ENCODE measurements at places on chromosomes 11 and 22.

- peak; percentile 85 for DNase-seq
Observed at GRCh38 chr11:69915501-69916250, 96.5 kb upstream of the FGF3 start.

GRCh38 chr11:130431331-130431773 is 2.9 kb upstream of the ADAMTS8 start:
- DNase-seq: peak; percentile 79

DNA sequence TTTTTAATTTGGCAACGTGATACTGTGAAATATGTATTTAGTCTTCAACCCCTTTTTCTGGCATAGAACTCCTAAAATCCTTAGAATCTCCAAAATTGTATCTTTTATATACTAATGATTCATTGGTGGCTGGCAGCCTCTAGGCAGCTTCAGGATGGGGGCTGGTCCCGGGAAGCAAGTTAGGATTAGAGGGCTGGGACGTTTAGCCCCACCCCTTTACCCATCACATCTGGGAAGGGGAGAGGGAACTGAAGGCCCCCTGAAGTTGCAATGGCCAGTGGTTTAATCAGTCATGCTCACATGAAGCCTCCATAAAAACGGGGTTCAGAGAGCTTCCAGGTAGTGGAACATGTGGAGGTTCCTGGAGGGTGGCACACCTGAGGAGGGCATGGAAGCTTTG is 7.1 kb downstream of the IL17RA start:
- DNase-seq: no peak

DNA sequence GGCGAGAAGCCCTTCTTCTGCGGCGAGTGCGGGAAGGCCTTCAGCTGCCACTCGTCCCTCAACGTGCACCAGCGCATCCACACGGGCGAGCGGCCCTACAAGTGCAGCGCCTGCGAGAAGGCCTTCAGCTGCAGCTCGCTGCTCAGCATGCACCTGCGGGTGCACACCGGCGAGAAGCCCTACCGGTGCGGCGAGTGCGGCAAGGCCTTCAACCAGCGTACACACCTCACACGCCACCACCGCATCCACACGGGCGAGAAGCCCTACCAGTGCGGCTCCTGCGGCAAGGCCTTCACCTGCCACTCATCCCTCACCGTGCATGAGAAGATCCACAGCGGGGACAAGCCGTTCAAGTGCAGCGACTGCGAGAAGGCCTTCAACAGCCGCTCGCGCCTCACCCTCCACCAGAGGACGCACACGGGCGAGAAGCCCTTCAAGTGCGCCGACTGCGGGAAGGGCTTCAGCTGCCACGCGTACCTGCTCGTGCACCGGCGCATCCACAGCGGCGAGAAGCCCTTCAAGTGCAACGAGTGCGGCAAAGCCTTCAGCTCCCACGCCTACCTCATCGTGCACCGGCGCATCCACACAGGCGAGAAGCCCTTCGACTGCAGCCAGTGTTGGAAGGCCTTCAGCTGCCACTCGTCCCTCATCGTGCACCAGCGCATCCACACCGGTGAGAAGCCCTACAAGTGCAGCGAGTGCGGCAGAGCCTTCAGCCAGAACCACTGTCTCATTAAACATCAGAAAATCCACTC is 12.2 kb downstream of the ZNF74 start:
- no peak for DNase-seq

DNA sequence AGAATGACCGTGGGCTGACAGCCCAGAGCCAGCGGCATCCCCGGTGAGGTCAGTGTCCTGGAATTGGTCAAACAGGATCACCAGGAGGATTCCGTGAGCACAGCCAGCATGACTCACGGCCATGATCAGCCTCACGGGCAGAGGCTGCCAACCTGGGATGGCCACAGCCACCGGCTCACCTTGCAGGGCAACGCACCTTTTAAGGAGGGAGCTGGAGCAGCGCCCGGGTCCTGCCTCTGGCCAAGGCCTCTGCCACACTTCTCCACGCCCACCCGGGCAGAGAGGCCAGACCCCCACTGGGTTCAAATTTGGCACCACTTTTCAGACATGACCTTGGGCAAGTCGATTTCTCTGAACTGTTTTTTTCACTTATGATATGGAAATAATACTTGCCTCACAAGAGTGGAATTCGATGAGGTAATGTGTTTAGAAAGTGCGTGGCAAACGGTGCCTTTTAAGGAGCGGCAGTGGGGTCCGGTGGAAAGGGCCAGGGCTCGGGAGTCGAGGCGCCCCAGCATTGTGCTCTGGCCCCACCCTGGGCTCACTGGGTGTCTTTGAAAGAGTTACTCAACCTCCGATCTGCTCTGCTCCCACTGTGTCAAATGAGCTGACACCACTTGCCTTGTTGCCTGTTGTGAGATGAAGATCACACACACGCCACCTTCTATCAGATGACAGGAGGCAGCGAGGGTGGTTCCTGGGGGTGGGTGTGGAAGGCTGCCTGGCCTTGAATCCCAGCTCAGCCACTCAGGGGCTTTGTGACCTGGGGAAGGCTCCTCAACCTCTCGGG is 16.0 kb downstream of the TXN2 start:
- DNase-seq: no peak

DNA sequence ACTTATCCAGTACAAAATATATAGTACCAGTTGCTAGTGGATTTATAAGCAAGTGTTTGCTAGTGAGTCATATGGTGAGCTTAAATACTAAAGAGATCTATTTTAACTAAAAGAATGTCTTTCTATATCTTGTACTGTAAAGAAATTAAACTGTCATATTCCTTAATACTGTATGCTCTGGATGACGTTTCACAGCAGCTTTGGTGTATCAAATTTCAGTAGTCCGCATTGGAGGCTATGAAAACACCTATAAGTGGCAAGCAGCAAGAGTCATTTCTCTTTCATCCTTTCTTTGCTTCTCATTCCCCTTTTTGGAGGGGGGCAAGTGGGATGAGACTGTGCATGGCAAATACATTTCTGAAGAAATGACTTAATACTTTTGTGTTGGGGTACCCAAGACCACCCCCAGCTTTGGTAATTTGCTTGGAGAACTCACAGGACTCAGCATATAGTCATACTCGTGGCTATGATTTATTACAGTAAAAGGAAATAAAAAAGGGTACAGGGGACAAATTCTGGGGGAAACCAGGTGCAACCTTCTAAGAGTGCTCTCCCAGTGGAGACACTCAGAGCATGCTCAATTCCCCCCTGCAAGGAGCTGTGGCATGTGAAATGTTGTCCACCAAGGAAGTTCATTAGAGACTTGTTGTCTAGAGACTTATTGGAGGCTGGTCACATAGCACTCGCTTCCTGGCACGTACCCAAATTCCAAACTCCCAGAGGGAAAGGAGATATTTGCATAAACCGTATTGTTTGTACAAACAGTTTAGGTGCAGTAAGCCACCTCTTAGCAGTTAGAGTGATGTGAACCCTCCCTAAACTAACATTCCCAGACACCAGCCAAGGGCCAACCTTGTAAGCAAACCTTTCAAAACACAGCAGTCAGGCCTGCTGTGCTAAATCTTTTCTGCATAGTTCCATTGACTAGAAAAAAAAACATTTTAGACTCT is 210.8 kb downstream of the PGR start:
- peak; percentile 72 for DNase-seq

DNA sequence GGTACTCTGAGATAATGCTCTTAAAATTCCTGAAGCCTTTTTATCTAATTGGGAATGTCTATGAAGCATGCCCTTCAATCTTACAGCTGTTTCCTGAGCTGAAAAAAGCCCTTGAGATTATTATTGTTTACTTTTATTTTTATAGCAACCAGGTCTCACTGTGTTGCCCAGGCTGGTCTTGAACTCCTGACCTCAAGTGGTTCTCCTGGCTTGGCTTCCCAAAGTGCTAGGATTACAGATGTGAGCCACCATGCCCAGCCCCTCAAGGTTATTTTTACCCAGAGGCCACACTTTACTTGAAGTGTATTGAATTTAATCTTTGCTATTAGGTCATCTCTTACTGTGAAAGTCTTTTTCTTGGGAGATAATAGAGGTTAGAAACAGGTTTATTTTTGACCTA is 7.0 kb upstream of the SWAP70 start:
- DNase-seq: no peak

DNA sequence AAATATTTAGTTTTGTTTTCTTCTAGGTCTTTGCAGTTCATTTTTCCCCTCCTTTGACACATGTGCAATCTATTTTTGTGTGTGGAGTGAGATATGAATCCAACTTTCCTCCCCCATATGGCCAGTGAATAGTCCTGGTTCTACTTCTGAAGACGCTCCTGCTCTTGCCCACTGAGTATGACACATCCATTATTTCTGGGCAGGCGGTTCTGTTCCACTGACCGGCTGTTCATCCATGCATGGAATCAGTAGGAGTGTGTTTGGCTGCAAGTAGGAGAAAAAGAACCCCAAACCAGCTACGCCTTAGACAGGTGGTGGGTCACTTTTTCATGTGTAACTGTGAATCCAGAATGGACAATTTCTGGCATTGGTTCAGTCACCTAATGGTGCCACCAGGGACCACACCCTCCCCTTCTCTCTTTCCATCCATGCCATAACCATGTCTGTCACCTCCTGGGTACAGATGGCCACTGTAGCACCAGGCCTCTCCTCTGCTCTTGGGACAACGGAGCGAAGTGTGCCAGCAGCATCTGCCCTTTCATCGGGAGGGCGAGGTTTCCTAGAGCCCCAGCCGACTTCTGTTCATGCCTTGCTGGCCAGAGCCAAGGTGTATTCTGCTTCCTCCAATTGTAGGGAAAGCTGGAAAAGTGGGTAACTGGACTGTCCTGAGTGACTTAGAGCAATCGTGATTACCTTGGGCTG is 67.4 kb upstream of the SLC22A12 start:
- DNase-seq: no peak

- DNase-seq: no peak
Observed at GRCh38 chr11:65072631-65072966, 11.2 kb downstream of the CDCA5 start.

- DNase-seq: no peak
Observed at GRCh38 chr11:2519517-2519861, 74.7 kb downstream of the KCNQ1 start.

- no peak for DNase-seq
Observed at GRCh38 chr11:36308577-36308976, 12.5 kb downstream of the PRR5L start.

GRCh38 chr22:41248758-41249157 is 8.0 kb upstream of the CHADL start:
- no peak for DNase-seq

DNA sequence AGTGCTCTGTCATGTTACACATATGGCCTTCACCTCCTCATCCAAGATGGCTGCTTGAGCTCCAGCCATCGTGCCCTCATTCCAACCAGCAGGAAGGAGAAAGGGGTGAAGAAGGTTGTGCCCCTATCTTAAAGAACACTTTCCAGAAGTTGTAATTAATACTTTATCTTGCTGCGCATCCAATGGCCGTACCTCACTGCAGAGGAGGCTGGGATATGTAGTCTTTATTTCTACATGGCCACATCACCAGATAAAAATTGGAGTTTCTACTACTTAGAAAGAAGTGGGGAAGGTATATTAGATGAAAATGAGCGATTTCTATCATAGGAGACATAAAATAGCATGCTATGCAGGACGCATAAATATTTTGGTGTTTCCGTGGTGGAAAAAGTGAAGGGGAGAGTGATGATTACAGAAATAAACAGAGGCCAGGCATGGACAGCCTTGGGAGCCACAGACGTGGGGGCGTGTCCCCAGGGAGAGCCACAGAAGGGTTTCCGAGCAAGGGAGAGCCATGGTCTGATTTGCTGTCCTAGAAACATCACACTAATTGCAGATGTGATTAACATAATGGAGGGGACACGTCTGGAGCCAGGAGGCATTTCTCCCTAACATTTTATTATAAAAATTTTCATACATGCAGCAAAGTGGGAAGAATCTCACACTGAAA is 8.8 kb upstream of the MB start:
- DNase-seq: no peak

GRCh38 chr11:2663506-2663905 is 36.3 kb downstream of the KCNQ1OT1 start:
- no peak for DNase-seq

DNA sequence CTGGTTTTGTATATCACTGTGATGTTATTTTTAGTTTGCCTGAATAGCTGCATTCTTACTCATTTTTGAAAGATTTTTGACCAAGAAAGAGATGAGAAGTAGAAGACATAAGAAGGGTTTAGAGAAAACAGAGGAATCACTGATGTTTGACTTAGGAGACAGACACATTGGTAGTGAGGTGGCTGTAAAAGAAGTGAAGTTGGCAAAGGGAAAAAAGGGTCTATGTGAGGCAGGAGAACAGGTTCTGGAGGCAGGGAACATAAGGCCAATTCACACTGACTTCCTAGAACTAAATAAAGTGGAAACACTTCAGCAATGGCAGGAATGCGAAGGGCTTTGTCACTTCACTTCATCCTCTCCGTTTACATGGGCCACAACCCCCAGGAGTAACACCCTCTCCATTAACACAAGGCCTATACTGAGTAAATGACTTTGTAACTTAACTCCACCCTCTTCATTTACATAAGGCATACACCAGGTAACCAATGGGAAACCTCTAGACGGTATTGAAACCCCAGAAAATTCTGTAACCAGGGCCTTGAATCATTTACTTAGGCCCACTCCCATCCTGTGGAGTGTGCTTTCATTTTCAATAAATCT is 36.5 kb downstream of the CTSC start:
- no peak for DNase-seq

DNA sequence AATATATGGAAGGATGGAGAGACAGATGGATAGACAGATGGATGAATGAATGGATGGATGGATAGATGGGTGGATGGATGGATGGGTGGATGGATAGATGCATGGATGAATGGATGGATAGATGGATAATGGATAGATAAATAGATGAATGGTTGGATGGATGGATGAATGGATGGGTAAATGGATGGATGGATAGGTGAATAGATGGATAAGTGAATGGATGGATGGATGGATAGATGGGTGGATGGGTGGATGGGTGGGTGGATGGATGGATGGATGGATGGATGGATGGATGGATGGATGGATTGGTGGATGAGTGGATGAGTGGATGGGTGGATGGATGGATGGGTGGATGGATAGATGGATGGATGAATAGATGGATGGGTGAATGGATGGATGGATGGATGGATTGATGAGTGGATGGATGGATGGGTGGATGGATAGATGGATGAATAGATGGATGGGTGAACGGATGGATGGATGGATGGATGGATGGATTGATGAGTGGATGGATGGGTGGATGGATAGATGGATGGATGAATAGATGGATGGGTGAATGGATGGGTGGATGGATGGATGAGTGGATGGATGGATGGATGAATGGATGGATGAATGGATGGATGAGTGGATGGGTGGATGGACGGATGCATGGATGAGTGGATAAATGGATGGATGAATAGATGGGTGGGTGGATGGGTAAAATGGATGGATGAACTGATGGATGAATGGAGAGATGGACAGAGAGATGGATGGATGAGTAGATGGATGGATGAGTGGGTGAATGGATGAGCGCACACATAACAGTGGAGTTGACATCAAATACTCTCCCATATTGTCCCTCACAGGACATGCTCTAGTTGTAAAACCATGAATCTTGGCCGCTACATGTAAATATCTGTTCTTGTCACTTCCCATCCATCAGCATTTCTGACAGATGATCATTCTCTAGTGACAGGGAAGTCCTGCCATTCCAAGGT is 8.8 kb downstream of the LSP1 start:
- no peak for DNase-seq

Measured in NCI-H345 (cell line).